ENCODE measurements at places on chromosomes 2 and 18.
A peak's percentile ranks its signal among the peaks of the same experiment; 100 is the strongest.

GRCh38 chr2:241122376-241123002, 20.4 kb upstream of the MTERF4 start:
- DNase-seq = no peak

DNA sequence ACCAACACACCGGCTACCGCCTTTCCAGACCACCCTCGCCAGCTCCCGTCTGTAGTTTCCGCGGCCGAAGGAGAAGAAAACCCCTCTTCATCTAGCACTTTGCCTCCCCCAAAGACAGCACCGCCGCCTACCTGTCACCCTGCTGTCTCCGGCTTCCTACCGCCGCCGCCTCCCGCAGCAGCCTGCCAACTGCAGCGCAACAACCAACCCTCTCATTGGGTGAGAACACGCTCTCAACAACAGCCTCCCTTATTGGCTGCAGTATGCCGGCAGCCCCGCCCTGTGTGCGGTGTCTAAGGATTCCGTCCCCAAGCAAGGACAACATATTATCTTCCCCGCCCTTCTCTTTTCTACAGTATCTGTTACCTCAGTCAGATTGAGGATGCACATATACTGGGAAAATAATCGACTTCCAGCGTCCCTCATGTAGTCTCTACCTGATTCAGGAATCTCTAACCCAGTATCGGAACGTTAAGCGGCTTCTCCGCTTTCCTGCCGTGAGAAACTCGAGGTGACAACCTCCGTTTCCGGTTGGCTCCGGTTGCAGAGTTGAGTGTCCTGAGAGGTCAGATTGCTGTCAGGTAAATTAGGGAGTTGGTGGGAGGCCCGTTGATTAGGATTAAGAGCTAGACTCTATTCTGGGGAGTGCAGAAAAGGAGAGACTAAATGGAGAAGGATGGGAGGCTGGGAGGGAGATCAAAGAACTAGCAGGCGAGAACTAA, at the start of the genes HYCC2 and NDUFB3:
Gene HYCC2, minus strand, starts transcription at position 193 of the 722 bp plus-strand sequence. CDS start 47,662 bp downstream, outside the sequence.
Gene NDUFB3, plus strand, starts transcription at position 523 of the 722 bp plus-strand sequence. CDS start 6,882 bp downstream, outside the sequence.
- peak; percentile 98 for DNase-seq

DNA sequence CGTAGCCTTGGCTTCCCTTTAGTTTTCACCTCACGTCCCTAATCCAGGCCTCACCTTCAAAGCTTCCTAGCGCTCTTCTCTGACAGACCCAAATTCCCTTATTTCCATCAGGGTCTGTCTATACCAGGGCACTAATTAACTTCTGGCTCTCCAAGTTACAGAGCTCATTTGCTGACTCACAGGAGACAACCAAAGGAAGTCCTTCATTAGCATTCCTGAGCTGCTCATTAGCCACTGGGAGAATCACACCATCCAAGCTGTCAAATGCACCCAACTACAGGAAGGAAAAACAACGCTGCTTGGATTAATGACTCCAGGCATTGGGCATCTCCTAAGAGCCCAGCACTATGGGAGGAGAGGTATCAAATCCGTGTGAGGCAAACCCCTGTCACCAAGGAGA, 109.8 kb upstream of the ALK start:
- DNase-seq = no peak

DNA sequence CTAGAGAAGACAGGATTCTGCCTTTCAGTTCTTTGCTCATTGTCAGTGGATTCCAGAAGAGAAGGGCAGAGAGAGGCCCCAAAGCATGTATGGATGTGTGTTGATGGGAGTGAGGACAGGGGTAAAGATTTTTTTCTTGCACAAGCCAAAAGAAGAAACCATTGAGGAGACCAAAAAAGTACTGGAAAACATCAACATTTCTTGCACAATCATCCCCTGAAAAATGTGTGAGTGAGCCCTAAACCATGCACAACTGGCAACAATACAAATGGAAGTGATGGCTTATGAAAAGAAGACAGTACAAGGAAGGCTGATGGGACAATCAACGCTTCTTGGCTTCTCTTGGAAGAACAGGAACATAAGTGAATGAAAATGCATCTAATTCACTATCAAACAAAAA, 5.6 kb upstream of the SMAD7 start:
- no peak for DNase-seq

DNA sequence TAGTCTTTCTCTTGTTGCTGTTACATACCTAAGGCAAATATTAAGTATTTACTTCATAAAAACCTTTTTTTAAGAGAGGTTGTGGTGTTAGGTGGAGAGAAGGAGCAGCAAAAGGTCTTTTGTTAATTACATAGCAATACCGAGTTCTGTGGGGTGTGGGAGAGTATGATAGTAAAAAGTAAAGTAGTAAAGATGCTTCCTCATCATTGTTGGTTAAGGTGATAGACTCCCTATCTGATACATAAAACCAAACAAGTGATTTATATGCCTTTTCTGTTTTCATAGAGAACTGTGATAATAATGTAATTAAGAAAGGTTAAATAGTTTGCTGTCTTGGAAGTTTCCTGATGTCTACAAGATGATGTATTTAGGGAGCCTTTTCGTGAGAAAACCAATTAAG, 75.4 kb downstream of the EML4 start:
- no peak for DNase-seq

GRCh38 chr2:3023531-3023930, 354.1 kb downstream of the EIPR1 start:
- DNase-seq = no peak

DNA sequence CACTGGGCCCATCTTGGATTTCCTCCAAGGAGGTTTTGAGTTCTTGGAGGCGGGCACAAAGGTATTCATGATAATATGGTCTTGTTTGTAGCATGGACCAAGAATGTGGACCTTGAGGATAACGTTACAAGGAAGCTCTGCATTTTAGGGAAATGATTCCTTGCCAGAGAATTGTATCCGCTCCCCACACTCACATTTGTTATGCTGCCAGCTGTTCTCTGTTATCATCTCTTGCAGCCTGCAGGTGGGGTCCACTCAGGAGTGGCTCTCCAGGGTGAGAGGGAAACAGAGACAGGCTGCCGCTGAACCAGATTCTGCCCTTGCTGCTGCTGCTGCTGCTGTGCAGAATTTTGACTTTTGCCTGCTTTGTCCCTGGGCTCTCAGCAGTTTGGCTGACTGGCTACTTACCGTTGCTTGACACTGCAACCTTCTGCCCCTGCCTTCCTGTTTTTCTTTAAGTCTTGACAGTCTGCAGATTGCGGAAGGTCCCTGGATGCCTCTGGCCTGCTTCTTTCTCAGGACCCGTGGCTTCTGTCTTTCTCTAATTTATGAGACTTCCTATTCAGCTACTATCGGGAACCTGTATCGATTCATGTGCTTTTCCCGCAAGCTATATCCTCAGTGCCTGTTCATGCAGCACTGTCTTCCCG, 122.3 kb upstream of the DOCK10 start:
- no peak for DNase-seq

DNA sequence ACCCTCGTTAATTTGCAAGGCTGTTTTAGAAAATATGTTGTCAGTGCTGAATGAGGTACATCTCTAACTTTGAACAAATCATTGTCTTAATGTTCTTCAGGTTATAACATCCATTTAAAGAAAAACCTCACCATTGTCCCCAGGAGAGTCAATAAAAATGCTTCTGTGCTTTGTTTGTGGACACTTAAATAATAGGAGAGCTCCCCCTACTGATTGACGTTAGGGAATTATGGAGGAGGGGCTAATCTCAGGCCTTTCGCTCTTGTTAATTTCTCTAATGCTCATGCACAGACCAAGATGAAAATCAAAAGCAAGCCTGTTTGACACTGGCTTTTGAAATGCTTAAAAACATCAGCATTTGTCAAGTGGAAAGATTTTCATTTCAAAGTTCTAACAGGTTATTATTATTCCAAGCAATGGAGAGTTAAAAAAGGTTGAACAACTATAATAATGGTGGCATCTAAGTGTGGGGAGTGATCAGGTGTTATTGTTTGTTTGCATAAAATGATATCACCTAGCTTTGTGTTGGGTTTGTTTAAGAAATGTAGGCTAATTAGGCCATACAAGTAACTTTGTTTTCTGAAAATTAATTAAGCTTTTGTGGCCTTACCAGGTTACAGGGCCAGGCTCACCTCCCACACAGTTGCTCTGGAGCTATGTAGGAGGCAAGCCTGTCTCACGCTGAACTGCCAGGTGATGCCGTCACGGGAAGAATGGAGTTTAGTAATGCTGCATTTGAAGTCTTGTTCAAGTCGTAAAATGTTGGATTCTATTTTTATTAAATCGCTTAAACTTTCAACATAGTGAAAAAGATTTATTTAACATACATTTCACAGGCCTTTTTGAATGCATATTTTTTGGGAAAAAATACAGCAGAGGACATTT, 51.7 kb upstream of the SMIM21 start:
- DNase-seq = no peak

GRCh38 chr2:206942592-206943478, 3.5 kb downstream of the CPO start:
- DNase-seq = no peak

DNA sequence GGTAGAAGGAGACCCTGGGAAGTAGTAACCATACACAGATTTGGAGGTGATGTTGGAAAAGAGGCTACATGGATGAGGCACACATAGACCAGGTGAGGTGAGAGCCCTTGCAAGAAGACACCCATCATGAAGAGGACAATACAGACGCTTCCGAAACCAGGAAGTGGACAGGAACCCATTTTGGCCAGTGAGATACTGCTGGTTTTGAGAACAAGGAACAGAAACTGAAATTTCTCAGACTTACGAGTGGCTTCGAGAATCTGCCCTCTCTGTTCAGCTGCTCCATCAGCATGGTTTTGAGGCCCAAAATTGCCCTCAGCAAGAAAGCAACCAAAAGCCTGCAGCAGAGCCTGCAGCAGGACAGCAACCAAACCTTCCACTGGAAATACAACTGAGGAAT, 479.1 kb upstream of the NRXN1 start:
- no peak for DNase-seq

GRCh38 chr18:36379435-36379984, 82.0 kb downstream of the FHOD3 start:
- no peak for DNase-seq

- DNase-seq = no peak
These were observed 140.4 kb downstream of the RBMS1 start for GRCh38 chr2:160353166-160353565.

- DNase-seq = no peak
These were observed 136.5 kb upstream of the ETAA1 start for GRCh38 chr2:67260343-67261277.

DNA sequence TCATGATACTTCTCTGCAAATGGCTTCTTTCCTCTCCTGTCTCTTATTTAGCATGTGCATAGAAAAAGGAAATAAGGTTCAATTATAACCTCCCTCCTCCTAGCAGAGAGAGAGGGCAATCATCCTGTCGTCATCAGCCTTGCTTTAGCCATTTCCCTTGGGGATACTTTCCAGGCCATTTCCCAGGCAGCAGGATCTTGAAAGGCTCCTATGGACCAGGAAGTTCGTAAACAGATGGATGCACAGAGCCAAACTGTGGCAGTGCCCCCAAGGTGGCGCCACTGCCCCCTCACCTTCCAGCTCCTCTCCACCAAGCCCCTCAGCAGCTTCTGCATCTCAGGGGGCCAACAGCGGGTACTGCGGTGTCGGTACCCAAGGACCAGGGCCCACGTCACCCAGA, 157.4 kb downstream of the DTNA start:
- DNase-seq = no peak

GRCh38 chr2:136214307-136215200, 96.6 kb upstream of the CXCR4 start:
- no peak for DNase-seq

DNA sequence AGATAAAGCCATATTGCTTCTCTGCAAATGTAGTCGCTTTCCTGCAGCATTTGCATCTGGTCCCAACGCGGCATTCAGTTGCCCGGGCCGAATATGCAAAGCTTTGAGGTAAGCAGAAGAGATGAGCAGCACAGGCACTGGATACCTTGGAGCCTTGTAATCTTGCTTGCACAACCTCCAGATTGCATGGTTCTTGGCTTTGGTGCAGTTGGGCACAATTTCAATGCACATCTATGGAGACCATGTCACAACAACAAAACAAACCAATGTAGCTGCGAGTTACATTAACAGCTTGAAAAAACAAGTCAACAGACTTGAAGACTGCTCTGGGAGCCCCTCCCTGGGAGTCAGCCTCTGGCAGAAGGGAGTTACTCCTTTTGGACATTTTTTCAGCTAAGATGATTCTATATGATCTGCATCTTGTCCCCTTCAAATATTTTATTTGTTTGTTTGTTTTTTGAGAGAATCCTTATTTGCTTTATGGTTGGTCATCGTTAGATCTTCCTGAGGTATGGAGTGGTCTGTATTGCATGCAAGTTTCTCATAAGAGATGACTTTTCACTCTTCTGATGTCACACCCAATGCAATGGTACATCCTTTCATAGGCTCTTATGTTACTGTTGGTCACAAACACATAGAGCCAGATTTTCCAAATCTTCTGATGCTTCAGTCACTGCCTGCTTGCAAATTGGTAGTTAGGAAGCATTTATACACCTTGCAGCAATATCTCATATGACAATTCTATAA, 113.5 kb downstream of the EFEMP1 start:
- DNase-seq = peak; percentile 92

DNA sequence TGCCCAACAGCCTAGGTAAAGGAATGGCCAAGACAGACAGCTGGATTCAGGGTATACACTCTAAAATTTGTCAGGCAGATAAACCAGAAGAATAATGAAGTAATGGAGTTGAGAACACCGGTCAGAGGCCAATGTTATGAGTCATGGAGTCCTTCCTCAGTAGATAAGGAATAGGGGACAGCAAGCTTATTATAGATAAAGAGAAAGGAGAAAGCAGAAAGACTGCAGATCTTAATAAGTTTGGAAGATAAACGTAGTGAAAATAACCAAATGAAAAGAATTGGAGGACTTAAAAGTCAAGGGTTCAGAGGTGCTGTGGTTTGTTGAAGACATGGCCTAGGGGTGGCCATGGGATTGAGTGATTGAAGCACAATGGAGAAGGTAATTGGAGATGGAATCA, 63.5 kb upstream of the NFE2L2 start:
- DNase-seq = no peak

- DNase-seq = no peak
These were observed 64.6 kb downstream of the SPTBN1 start for GRCh38 chr2:54520687-54521086.

DNA sequence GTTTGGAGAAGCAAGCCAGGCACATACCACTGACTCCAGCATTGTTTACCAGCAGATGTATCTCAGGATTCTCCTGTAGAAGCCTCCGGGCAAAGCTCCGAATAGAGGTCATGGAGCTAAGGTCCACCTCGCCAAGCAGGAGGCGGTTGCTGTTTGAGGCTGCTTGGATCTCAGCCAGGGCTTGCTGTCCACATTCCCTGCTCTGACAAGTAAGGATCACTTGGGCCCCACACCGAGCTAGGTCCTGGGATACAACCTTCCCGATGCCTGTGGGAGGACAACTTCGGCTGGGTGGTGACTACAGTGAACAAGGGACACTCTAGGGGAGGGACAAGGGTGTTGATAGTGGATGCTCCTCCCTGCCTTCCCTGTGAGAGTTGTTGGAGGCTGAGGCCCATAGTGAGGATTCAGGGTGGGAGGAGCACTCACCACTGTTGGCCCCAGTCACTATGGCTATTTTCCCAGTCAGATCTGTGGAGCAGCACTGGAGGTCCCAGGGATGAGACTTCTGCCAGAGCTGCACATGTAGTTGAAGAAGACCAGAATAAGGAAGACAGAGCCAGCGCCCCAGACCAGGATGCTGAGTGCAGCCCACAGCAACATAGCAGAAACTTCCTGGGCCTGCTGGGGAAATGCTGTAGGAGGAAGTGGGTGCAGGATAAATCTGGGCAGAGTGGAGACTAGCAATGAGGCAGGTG, 8.3 kb downstream of the C2orf81 start:
- no peak for DNase-seq

- no peak for DNase-seq
These were observed 59.4 kb downstream of the SNORC start for GRCh38 chr2:232929303-232930058.

Data from spinal cord (tissue), 10 donors.